Pancreas (tissue), 10 donors: ENCODE measurements at places on chromosomes 13 and 19. TPM values are rescaled to one million over a fixed set of nuclear protein-coding genes. Genes with fewer than 3 reads are reported as not detected.

Gene HIPK4
- total RNA-seq = not detected

- DNase-seq = no peak
Measured at GRCh38 chr13:21100994-21101757, 39.8 kb upstream of the LATS2 start.

DNA sequence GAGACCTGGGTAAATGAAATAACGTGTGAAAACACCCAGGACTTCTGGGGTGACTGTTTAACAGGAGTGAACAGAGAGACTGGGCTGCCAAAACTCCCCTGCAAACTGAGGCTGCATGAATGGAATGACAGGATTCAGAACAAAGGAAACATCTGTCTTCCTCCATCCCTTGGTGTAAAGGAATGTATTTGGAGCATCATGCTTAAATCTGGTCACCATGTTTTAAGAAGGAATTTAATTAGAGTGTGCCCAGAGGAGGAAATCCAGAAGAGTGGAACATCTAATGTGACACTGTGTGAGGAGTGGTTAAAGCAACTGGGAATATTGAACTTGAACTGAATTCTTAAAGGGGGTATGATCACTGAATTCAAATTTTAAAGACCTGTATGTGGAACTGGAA is 437.2 kb downstream of the LIG4 start:
- no peak for DNase-seq

GRCh38 chr13:36820222-36820621 is 1.2 kb downstream of the RFXAP start:
- DNase-seq = no peak

- DNase-seq = peak; percentile 7
Measured at GRCh38 chr13:34207334-34207733, 389.4 kb downstream of the RFC3 start.

GRCh38 chr13:27904719-27905118 is 15.1 kb upstream of the PDX1 start:
- no peak for DNase-seq

Gene TRMT1
- 12.7 TPM for total RNA-seq

DNA sequence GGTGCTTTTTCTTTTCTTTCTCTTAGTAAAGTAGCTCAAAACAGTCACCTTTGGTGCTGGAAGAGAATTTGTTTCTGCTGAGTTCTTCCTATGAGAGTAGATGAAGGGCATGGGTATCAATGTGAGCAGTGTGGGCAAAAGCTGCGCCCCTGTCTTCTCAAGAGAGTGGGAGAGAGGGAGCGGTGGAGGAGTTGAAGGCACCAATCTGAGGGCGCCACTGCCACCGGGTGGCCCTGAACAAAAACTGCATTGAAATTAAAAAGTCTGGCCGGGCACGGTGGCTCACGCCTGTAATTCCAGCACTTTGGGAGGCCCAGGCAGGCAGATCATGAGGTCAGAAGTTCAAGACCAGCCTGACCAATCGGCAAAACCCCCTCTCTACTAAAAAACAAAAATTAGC is 28.7 kb upstream of the EPHX3 start:
- no peak for DNase-seq
